Hematopoietic multipotent progenitor cell treated with erythropoietin and hydrocortisone succinate and interleukin-3 and kit ligand, for 6 days (in vitro differentiated cells): ENCODE measurements at places on chromosomes 1 and 21.

GRCh38 chr1:209714338-209714737 lies 9.7 kb downstream of the HSD11B1 start:
- no peak for DNase-seq

- no peak for DNase-seq
Observed at GRCh38 chr1:116408193-116408592, 35.1 kb downstream of the ATP1A1 start.

DNA sequence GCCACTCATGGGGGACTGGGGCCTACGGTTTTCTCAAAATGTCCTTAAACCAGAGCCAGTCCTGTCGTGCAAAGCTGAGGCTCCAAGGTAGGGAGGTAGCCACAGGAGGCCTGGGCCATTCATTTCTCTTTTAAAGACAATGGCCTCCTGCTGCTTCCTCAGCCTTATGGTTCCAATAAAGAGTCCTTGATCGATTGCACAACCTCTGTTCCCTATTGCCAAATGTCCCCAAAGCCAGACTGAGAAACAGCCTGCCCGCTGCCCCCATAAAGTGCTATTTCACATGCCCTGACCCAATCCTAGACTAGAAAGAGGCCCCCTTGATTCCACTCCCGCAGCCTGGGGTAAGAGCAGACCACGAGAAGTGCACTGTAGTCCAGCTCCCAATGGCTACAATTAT lies 166.7 kb downstream of the CLIC6 start:
- peak; percentile 67 for DNase-seq

- DNase-seq = peak; percentile 23
Observed at GRCh38 chr1:53585129-53585528, 125.9 kb downstream of the DMRTB1 start.

DNA sequence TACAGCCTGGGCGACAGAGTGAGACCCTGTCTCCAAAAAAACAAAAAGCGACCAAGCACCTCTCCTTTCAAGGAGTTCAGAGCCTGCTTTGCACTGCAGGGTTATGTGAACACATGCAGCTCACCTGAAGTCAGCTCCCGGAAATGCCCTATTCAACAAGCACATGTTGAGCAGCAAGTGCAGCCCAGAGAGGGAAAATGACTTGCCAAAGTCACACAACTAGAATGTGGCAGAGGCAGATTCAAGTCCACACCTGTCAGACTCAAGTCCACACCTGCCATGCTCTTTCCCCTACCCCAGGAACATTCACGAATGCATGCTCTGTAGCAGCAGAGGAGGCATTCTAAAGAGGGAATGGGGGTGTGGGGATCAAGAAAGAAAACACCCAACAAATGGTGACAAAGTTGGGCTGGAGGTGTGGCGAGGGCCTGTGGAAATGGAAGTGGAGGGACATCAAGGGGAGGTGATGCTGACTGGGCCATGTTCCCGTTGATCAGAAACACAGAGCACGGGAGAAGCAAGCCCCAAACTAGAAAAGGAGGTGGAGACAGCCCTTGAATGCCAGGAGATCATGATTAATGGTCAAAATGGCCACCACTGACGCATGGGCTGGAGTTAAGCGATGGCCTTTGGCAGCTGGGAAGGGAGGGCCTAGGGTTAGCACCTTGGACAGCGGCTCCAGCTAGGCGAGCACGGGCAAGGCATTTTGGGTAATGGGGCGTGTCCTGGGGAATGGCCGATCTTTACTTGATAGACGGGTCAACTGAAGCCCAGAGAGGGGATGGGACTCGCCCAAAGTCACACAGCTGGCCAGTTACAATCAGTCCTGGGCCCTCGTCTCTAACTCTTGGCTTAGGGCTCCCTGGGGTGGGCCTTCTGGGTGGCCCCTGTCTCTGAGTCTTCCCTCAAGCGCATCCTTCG lies 21.5 kb downstream of the RAP1GAP start:
- DNase-seq = peak; percentile 96
